ENCODE measurements at places on chromosomes 6 and 20.

GRCh38 chr6:3393836-3394202 is 63.0 kb downstream of the SLC22A23 start:
- DNase-seq = no peak

GRCh38 chr20:45987108-45987780 is 15.2 kb upstream of the ZNF335 start:
- DNase-seq = peak; percentile 87

DNA sequence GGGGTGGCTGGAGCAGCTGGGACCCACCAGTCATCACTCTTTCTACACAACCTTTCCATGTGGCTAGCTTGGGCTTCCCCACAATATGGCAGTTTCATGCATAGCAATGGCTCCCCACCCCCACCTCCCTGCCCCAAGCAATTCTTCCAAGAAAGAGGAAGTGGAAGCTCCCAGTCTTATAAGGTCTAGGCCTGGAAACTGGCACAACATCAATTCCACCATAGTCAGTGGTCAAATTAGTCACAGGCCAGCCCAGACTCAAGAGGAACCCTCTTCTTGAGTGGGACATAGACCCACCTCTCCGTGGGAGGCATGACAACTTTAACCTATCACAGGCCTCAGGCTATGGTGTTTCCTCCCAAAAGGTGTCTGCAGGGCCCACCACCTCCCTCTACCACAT is 17.7 kb downstream of the TGM6 start:
- DNase-seq = no peak

GRCh38 chr6:72941751-72942150 is 283.5 kb downstream of the KHDC1L start:
- peak; percentile 13 for DNase-seq

- DNase-seq = no peak
Observed at GRCh38 chr6:6090861-6091607, 84.3 kb upstream of the NRN1 start.

- no peak for DNase-seq
Observed at GRCh38 chr6:10587656-10588406, 66.7 kb downstream of the GCNT2 start.

- no peak for DNase-seq
Observed at GRCh38 chr20:16842486-16843120, 94.4 kb downstream of the OTOR start.

DNA sequence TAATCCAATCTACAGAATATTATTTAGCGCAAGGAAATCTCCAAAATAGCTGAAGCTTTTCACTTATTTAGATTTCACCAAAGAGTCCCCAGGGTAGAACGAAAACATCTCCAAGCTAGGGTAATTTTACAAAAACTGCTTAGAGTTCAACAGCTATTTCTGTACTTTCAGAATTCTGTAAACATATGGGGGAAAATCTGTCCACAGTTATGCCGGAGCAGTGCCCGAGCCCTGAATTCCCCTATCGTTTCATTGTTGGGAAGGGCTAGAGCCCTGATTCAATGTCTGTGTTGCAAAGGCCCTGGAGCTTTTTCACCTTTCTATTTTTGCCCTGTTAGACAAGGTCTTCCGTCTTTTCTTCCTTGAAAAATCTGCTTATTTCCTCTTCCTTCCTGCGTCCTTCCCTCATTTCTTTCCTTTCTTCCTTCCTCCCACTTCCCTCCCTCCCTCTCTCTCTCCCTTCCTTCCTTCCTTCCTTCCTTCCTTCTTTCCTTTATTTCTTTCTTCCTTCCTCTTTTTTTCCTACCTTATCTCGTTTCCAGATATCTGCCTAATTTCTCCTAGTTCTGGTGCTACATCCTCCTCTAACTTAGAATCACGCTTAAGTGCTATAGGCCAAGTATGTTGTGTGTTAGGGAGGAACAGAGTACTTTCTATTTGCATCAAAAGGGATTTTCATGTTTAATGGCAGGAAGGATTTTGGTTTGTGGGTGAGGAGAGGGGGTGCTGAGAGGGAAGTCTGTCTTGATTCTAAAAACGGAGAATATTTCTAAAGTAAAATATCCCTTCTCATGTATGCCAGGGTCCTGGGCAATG is 122.5 kb upstream of the BMP2 start:
- DNase-seq = no peak

- DNase-seq = peak; percentile 55
Observed at GRCh38 chr20:59141818-59142581, 21.6 kb upstream of the ZNF831 start.

GRCh38 chr6:40634429-40634828 is 47.3 kb upstream of the LRFN2 start:
- no peak for DNase-seq

GRCh38 chr6:113696960-113697359 is 160.2 kb upstream of the MARCKS start:
- no peak for DNase-seq

DNA sequence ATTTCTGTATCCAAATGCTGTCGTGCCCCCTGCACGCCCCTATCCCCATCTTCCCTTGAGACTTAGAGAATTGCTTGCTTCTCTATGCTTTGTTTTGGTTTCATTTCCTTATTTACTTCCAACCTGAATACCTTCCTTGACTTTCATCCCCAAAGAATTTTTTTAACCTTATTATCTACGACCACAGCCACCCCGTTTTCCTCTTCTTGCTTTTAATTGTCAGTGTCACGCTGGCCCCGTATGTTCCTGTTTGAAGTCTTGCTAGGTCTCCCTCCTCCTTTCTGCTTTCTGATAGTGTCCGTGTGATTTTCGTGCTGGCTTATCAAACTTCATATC is 40.1 kb downstream of the RNF217 start:
- no peak for DNase-seq

GRCh38 chr20:3782597-3782996 is 1.3 kb upstream of the SPEF1 start:
- no peak for DNase-seq

DNA sequence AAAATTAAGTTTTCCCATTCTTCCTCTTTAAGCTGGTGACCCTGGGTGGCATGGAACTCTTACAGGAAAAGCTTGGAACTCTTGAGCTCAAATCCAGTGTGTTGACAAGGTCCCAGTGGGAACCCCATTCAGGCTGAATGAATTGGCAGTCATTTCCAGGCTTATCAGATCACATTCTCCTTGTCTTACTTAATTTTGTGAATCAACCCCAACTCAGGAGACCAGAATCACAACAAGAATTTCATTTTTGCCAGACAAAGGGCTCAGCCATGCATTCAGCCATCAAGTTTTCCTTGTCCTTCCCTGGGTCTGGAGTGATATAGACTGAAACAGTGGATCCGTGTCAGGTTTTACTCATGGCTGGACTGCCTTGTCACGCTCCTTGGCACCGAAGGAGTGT is 92.1 kb upstream of the EEF1E1 start:
- DNase-seq = no peak

Measured in PC-3 (cell line).